ENCODE measurements at places on chromosomes 3 and 15. TPM values are rescaled to one million over a fixed set of nuclear protein-coding genes. Genes with fewer than 3 reads are reported as not detected.

The TPRG1 gene
- total RNA-seq = 10.5 TPM

The RAB5A gene
- total RNA-seq = 76.8 TPM

The RLBP1 gene
- total RNA-seq = not detected

The MEIS2 gene
- total RNA-seq = 17.0 TPM

The NIT2 gene
- 59.3 TPM for total RNA-seq

The PCSK6 gene
- 7.9 TPM for total RNA-seq

The ALDH1A2 gene
- total RNA-seq = 12.4 TPM

The SYNPR gene
- total RNA-seq = not detected

The ZBTB20 gene
- total RNA-seq = 242 TPM

The GRAMD1C gene
- total RNA-seq = 10.0 TPM

The CHRNA5 gene
- total RNA-seq = not detected

The UCN2 gene
- not detected for total RNA-seq

The HMG20A gene
- total RNA-seq = 33.1 TPM

The CASR gene
- total RNA-seq = 0.17 TPM

The CKMT1B gene
- 31.0 TPM for total RNA-seq

The LAMB2 gene
- 452 TPM for total RNA-seq

The CLDN18 gene
- not detected for total RNA-seq

The FHIT gene
- 18.9 TPM for total RNA-seq

The SLC22A14 gene
- total RNA-seq = not detected

The ZDHHC23 gene
- 35.0 TPM for total RNA-seq

The CACNA2D2 gene
- 2.8 TPM for total RNA-seq

The DUOXA1 gene
- total RNA-seq = 155 TPM

The NOP10 gene
- total RNA-seq = 159 TPM

The MON1A gene
- 18.8 TPM for total RNA-seq

The SPTSSB gene
- total RNA-seq = not detected

The SLC25A26 gene
- 34.7 TPM for total RNA-seq

The SOX14 gene
- total RNA-seq = not detected

The ANKRD34C gene
- not detected for total RNA-seq

The KLHL18 gene
- total RNA-seq = 26.0 TPM

The FBXO40 gene
- total RNA-seq = not detected

The EIF4A2 gene
- 655 TPM for total RNA-seq

The ELL3 gene
- 5.0 TPM for total RNA-seq

The TRH gene
- total RNA-seq = not detected

The SELENOS gene
- 74.1 TPM for total RNA-seq

The TLR9 gene
- total RNA-seq = not detected

The EFCC1 gene
- 3.6 TPM for total RNA-seq

The LRRC31 gene
- total RNA-seq = not detected

The ATG3 gene
- 78.7 TPM for total RNA-seq

The PDCD6IP gene
- total RNA-seq = 424 TPM

The FBN1 gene
- 147 TPM for total RNA-seq

The STRIT1 gene
- total RNA-seq = not detected

The POPDC2 gene
- 5.4 TPM for total RNA-seq

The HPS3 gene
- total RNA-seq = 23.0 TPM

The RBPMS2 gene
- total RNA-seq = 3.5 TPM

The SH3GL3 gene
- total RNA-seq = not detected

The COLQ gene
- total RNA-seq = 0.81 TPM

The GOLGA6L10 gene
- 1.9 TPM for total RNA-seq

The TCAIM gene
- 26.2 TPM for total RNA-seq

The LYZL4 gene
- total RNA-seq = not detected

The IQCF5 gene
- total RNA-seq = not detected

The ATP13A5 gene
- total RNA-seq = 1.6 TPM

The DGKG gene
- 35.1 TPM for total RNA-seq
